RWPE1 (cell line): ENCODE measurements at places on chromosomes 4 and X.

DNA sequence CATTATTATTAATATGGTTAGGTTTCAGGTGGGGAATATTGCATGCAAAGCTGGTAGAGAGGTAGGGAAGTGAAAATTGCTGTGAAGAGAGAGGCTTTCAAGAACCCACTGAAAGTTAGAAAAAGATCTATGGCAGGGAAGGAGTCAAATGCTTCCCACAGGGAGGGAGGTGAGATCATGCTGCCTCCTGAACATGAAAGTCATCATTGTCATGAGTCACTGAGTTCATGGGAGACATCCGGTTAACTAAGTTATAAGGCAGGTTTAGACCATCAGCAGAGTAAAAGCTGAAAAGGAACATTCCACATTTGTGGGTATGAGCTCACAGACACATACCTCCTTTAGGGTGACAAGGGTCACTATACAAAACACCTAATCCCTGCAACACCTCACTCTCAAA, 16.2 kb downstream of the GATB start:
- DNase-seq, result peak; percentile 85

- DNase-seq, result no peak
Measured at GRCh38 chr4:78661086-78661690, 109.6 kb downstream of the ANXA3 start.

DNA sequence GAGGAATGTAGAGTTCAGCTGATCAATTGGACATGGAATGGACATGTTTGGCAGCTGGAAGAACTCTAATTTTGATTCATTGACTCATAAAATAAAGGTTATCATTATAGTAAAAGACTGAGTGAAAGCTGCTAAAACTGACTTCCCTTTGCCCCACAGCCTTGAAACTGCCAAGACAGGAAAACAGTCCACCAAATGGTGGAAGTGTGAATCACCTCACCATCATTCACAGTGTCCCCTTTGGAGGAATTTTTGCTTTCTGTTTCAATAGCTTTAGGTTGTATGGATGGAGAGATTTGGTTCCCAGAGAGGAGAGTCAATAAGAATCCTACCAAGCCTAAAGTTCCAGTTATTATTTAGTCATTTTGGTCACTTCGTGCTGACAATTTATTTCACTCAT, 20.8 kb upstream of the FREM3 start:
- DNase-seq, result no peak

GRCh38 chr4:18938343-18939099, 917.0 kb upstream of the LCORL start:
- no peak for DNase-seq

GRCh38 chrX:31543634-31544033, 471.8 kb upstream of the FTHL17 start:
- no peak for DNase-seq

- DNase-seq, result no peak
Measured at GRCh38 chr4:126544276-126544675, 1088.5 kb upstream of the INTU start.

GRCh38 chr4:175412161-175412560, 399.9 kb downstream of the GPM6A start:
- no peak for DNase-seq

- DNase-seq, result no peak
Measured at GRCh38 chrX:109343671-109344070, 138.2 kb downstream of the GUCY2F start.

DNA sequence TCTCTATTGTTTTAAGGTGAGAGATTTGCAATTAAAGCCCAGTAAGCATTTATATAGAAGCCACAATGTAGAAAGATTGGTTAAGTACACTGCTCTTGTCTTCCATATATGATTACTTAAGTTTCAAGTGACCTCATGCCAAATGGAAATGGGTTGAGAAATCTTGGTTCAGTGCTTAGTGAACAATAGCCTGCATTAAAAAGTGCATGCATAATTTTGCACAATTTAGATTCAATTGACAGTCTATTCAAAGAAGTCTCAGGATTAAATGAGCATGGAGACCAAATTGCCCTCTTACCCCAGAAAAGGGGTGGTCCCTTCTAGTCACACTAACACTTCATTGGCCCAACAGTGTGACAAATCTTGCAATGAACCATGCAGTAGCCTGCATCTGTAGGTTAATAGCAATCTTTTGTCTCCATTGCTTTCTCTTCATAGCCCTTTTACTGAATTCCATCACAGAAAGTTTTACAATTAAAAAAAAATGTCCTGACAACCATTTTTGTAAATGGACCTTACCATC, 93.6 kb downstream of the HHIP start:
- no peak for DNase-seq

- DNase-seq, result peak; percentile 1
Measured at GRCh38 chrX:112147206-112147605, 64.6 kb upstream of the TRPC5 start.

DNA sequence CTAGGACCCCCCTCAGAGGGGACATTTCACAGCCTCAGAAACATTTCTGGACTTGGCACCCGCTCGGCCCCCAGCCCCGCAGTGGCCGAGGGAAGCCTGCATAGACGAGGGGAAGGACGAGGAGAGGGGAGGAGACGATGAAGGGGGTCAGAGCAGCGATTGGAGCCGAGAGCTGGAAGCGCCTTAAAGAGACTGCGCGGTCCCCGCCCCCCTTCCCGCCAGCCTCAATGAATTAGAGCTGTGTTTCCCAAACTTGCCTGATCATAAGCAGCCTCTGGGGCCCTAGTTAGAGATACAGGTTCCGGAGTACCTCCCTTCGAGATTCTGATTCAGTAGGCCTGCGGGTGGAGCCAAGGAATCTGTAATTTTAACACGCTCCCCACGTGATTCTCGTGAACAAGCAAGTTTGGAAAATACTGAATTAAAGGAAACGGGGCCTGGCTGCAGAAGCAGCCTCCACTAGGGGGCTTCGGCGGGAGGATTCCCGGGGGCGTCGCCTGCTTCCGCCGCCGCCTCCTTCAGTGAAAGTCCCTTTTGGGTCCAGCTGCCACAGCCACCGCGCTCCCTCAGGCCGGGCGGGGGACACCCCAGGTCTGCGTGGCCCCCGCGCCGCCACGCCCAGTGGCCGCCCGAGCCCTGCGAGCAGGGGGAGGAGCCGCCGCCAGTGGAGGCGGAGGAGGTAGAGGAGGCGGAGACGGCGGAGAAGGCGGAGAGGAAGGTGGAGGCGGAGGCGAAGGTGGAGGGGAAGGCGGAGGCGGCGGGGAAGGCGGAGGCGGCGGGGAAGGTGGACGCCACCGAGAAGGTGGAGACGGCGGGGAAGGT, at the start of gene USP27X:
TSS of gene USP27X (plus strand) at position 651 of the 822 bp plus-strand sequence. CDS start 824 bp downstream, outside the sequence.
- peak; percentile 53 for DNase-seq

DNA sequence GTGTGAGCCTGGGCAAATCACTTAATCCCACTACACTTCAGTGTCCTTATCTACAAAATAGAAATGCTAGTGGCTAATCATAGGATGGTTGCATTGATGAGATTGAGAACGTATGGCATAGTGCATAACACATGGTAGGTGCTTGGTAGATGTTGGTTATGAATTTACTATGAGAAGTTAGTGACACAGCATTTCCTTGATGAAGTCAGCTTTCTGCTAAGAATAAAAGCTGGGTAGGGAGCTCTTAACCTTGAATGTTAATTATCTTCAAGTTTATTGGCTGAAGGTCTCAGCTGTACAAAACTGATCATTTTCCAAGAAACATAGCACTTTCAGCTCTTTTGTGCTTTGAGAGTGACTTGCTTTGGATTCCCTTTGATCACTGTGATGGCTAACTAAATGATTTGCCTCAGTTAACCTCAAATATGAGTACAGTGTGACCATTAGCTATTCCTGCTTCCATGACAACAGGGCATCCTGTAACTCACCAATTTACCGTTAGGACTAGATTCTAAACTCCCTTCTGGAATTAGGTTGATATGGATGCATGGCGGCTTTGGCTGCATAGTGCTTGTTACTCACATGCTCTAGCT, 17.8 kb downstream of the PDK3 start:
- no peak for DNase-seq

GRCh38 chr4:144894573-144894972, 203.4 kb downstream of the ANAPC10 start:
- DNase-seq, result no peak

GRCh38 chrX:154369449-154370299, 4.8 kb downstream of the FLNA start:
- peak; percentile 80 for DNase-seq

GRCh38 chr4:138835832-138836533, 179.6 kb upstream of the NOCT start:
- peak; percentile 13 for DNase-seq

- DNase-seq, result no peak
Measured at GRCh38 chr4:53183754-53184153, 182.1 kb downstream of the SCFD2 start.

GRCh38 chr4:8585721-8586212, 5.6 kb downstream of the GPR78 start:
- DNase-seq, result no peak

GRCh38 chrX:24692305-24692704, 1.4 kb upstream of the POLA1 start:
- no peak for DNase-seq

DNA sequence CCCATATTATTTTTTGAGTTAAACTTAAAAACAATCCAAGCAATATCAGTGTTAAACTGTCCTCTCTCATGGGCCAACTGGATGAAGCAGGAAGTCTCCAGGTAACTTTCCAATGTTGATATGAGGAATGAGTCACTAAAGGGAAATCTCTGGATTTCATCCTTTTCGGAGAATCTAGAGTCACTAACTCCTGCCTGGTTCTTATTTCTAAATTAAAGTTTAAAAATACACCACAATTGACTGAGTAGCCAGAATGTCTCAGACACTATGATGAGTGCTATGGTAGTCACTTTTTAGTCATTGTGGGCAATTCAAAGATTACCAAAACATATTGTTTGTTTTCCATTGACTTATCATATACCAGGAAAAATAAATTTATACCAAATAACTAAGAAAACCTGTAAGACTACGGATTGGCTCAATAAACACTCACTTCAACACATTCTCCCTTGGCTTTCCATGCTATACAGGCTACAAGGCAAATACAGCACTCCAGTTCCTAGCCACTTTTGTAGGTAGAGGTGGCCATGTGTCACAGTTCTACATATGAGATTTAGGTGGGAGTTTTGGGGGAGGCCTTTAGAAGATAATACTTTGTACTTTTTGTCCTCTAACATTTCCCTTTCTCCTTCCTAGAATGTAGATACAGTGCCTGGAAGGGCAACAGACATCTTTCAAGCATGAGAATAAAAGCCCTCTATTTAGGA, 8.6 kb downstream of the SLC9B2 start:
- no peak for DNase-seq

GRCh38 chrX:48908600-48908999, 2.8 kb downstream of the SLC35A2 start:
- no peak for DNase-seq

DNA sequence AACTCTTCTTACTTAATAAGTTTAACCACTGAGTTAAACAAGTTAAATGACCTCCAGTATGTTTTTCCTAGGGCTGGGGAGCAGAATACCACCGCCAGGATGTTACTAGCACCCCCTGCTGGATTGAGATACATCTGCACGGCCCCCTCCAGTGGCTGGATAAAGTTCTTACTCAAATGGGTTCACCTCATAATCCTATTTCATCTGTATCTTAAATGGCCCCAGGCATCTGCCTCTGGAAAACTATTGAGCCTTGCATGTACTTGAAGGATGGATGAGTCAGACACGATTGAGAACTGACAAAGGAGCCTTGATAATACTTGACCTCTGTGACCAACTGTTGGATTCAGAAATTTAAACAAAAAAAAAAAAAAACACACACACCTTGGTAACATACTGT, 61.5 kb upstream of the MMAA start:
- DNase-seq, result peak; percentile 38

- DNase-seq, result no peak
Measured at GRCh38 chrX:152865232-152865920, 32.5 kb upstream of the ZNF185 start.

GRCh38 chrX:19990151-19990555, 708 bp downstream of the BCLAF3 start:
- DNase-seq, result peak; percentile 2

DNA sequence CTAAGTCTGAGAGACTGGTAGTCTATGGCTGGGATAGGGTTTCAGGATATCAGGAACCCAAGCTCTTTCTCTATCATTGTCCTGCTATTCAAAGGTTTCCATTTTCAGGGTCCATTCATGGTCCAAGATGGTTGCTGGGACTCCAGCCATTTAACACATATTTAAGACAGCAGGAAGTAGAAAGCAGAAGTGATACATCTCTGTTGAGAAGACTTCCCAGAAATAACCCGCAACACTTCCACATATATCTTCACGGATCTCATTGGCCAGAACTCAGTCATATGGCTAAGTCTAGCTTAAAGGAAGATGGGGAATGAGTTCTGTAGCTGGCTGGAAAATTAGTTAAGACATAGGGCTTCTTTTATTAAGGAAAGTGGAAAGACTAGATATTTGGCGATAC, 23.8 kb downstream of the CTSO start:
- no peak for DNase-seq

DNA sequence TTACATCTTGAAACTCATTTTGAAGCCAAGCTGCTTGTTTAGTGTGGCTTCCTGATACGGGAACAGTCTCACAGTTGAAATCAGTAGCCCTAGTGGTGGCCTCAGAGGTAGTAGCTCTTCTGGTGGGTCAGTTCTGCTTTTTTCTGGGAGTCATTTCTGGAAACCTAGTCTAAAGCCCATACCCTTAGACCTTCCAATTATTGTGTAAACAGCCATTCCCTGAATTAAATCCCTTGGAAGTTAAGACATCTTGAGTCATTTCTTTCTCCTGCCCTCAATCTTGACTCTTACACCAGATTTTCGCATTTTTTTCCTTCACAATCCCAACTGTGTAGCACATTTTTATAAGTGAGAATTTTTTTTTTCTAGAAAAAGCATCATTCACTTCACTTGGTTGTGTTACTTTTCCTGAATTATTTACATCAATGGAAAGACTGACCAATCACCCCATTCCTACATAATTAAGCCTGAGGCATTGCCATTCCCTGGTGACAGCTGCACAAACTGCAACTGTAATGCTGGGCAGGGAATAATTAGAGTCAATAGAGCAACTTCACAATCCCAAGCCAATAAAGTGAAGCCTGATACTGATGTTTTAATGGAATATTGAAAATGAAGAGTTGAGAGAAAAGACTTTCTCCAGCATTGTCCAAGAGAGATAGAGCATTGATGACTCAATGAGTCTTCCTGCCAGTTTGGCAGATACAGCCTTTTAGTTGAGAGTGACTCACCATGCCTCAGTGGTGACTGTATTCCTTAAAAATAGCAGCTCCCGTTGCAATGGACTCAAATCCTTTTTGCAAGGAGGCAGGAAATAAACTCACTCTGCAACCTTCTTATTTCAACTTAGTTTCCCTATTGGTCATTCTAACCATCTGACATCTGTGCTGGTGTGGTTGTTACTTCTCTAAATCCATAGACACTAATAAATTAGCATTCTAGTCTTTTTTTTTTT, 13.0 kb upstream of the SEPSECS start:
- DNase-seq, result peak; percentile 93

GRCh38 chr4:177771645-177772044, 329.4 kb upstream of the AGA start:
- no peak for DNase-seq

DNA sequence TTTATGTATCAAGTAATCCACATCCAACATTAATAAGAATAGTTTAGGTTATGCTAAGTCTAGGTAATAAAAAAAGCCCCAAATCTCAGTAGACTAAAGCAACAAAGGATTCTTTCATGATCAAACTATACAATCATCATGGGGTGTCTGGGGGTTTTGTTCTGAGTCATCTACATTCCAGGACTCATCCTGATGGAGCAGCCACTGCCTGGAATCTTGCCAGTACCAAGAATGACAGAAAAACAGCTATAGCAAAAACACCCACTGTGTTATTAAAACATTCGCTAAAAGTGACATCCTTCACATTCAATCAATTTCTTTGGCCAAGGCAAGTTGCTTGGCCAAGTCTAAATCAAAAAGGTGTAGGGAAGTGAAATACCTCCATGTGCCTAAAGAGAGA, 3.9 kb upstream of the ARHGEF38 start:
- DNase-seq, result peak; percentile 10

- DNase-seq, result no peak
Measured at GRCh38 chr4:153450544-153450917, 15.6 kb upstream of the TMEM131L start.
